ENCODE measurements at places on chromosomes 1 and 21.

GRCh38 chr1:233704170-233704897, 90.4 kb downstream of the KCNK1 start:
- no peak for DNase-seq

GRCh38 chr1:7386226-7387052, 384.7 kb upstream of the VAMP3 start:
- DNase-seq: no peak

- no peak for DNase-seq
These were observed 5.7 kb downstream of the IFI6 start for GRCh38 chr1:27666294-27666693.

GRCh38 chr1:153288634-153289275, 24.0 kb downstream of the PGLYRP3 start:
- DNase-seq: no peak

- no peak for DNase-seq
These were observed 23.8 kb upstream of the APP start for GRCh38 chr21:26194326-26194725.

DNA sequence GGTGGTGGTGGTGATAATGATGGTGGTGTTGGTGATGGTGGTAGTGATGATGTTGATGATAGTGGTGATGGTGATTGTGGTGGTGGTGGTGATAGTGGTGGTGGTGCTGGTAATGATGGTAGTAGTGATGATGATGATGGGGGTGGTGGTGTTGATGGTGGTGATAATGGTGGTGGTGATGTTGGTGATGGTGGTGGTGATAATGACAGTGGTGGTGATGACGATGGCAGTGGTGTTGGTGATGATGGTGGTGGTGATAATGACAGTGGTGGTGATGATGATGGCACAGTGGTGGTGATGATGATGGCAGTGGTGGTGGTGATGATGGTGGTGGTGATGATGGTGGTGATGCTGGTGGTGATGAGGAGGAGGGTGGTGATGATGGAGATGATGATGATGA, 7.0 kb upstream of the AJAP1 start:
- no peak for DNase-seq

GRCh38 chr1:200626853-200627534, 6.4 kb upstream of the KIF14 start:
- DNase-seq: no peak

- DNase-seq: no peak
These were observed 116.7 kb downstream of the XCL2 start for GRCh38 chr1:168427051-168427450.

DNA sequence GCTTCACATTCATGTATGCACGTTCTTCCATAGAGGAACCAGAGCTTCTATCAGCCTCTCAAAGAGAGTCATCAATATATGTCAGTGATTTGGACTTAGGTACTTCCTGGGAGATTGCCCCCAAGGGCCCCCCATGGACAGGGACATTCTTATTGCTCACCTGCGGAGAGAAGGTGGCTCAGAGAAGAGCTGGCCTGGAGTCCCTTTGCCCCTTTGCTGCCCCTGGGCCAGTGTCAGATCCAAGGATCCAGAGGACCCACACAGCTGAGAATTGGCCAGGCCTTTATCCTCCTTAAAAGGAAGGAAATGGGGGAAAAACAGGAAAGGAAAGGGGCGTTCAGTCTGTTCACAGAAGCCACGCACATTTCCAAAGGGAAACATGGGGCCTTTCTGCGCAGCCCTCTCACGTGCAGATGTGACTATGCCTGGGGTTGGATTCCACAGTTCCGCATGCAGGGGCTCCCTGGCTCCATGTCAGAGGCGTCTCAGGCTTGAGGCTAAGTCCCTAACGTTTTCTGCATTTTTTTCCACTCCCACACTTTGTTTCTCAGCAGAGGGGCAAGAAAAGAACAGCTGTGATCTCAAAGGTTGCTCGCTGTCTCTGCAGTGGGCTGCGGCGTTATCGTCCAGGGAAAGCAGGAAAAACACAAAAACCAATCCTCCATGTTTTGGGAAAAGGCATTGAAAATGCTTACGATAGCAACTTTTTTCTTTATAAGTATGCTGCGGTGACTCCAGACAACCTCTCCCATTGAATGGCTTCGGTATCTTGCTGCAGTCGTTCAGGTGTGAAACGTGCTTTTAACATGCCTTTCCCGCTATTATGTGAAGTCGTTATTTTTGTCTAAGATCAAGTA, 5.9 kb downstream of the C1orf226 start:
- DNase-seq: no peak

DNA sequence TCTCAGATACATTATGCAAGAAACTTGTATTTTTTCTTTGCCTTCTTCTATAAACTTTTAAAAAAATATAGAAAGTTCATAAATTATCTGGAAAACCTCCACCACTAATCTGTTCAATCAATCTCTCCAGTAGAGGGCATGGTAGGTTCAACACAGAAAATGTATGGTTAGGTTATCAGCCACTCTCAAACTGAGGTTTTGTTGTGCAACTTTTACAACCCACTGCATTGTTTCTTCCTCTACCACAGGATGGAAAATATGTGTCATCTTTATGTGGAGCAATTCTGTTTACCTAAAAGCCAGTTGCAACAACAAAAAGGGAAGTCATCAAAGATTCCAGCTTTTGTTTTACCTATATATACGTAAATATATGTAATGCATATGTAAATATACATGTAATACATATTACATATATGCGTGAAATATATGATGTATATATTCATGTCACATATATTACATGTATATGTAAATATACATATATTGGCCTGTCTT, 3.0 kb upstream of the RGS2 start:
- DNase-seq: no peak

DNA sequence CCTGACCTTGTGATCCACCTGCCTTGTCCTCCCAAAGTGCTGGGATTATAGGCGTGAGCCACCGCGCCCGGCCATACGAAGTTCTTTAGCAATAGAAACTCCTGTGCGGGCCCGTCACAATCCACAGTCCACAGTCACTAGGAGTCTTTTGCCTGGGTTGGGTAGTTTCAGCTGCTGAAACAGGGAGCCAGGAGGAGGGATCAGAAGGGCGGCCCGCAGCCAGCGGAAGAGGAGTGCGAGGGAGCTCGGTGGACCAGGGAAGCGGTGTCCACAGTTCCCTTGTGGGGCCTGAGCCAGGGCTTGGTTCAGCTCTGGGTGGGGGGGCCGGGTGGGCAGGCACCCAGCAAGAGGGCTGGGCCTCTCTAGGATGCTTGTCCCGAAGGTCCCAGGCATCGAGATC, 17.9 kb upstream of the HSPG2 start:
- DNase-seq: no peak

DNA sequence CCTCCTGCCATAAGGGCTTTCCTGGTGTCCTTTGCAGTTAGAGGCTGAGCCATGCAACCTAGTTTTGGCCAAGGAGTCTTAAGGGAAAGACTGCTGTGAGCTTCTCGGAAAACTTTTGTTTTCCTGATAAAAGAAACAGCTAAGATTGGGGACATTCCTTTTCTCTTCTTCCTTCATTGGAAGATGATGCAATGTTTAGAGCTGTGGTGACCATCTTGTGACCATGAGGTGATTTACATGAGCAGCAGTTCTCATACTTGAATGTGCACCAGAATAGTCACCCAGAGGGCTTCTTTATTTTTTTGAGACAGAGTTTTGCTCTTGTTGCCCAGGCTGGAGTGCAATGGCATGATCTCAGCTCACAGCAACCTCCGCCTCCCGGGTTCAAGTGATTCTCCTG, 20.4 kb upstream of the SMAP2 start:
- no peak for DNase-seq

GRCh38 chr1:214423045-214423444, 128.4 kb downstream of the PTPN14 start:
- no peak for DNase-seq

DNA sequence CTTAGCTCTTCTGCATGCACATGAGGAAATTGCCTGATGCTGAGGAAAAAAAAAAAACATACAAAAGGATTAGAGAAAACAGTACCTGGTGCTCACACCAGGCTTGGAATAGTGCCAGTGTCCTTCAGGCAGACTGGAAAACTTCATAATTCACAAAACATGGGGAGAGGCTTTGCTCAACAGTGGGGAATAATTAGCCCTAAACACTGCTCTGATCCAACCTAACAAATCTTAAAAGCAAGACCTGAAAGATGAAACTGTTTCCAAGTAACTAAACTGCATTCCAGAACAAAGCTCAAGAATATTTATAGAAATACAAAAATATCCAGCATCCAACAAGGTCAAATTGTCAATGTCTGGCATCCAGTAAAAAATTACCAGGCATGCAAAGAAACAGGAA, 124.8 kb downstream of the AK5 start:
- no peak for DNase-seq

- DNase-seq: no peak
These were observed 35.1 kb upstream of the RGS16 start for GRCh38 chr1:182639330-182639729.

GRCh38 chr1:66386712-66387111, 147.2 kb upstream of the SGIP1 start:
- no peak for DNase-seq

GRCh38 chr1:24768873-24769605, 23.8 kb downstream of the CLIC4 start:
- DNase-seq: no peak

DNA sequence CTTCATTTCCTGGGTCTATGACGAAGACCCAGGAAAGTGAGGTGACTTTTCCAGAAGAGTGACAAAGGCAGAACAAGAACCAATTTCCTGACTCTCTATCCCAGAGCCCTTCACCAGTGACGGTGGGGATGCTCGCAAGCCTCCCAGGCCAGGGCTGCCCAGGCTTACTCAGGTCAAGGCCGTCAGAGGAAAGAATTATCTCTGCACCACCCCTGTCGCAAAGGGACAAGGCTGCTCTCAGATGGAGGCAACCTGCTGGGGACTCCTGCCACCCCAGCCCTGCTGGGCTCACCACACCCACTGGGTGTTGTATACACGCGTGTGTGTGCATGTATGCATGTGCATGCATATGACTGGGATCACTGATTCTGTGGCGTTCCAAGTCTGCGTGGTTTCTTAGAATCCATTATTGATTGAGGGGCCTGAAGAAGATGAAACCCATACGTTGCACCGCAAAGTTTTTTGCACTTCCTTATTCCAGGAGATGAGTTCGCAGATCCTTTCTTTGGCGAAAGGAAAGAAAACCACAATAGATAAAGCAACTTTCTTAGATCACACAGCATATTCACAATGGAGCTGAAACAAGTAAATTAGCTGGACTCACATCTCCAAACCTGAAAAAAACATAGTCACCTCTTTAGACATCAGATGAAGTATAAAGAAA, 255.8 kb downstream of the RHOU start:
- no peak for DNase-seq

DNA sequence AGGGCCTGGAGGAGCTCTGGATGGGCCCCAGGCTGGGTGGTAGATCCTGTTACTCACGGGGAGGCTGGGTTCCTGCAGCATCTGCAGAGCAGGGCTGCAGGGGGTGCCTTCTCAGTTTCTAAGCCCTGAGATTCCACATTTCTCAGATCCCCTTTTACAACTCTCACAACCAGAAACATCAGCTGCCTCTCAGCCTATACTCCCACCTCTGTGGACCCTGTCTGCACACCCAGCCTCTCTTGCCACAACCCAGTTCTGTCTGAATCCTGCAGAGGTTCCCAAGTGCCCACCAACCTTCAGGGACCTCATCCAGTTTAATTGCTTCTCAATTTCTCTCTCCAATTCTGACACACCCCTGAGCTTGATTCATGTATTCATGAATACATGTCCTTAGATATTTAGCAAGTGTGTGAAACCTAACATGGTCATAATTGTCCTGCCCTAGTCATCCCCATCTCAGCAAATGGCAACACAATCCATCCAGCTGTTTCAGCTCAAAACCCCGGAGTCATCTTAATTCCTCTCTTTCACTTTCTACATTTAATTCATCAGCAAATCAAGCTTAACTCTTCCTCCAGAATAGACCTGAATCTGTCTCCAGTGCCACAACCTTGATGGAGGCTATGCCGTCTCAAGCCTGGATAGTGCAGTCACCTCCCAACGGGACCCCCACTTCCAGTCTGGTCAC, 57.0 kb upstream of the NEK2 start:
- no peak for DNase-seq

GRCh38 chr1:200895801-200896530, 1.3 kb downstream of the INAVA start:
- DNase-seq: no peak

DNA sequence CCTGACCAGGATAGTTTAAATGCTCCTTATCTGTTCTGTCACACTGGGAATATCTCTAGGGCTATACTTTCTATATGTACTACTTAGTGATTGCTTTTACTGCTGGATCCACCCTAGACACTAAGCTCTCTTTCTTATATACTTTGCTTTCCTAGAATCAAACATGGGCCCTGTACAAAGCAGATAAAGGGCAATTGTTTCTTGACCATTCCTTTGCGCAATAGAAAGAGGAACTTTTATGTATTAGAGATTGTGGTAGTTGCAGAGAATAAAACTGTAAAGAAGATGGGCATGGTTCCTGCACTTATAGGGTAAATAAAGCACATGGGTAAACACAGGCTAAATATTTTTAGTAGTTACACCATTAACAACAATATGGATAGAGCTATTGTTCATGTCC, 58.8 kb downstream of the ATP6V1G3 start:
- DNase-seq: no peak

DNA sequence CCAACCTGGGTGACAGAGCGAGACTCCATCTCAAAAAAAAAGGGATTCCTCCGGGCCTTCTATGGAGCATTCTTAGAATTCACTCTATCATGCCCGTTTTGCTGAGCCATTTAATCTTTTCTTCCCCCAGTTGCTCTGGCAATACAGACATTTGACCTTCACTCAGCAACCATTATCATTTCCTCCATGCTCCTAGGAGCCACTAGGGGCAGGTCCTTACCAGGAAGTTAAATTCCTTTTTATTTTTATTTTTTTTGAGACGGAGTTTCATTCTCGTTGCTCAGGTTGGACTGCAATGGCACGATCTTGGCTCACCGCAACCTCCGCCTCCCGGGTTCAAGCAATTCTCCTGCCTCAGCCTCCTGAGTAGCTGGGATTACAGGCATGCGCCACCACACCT, 9.7 kb upstream of the CGN start:
- DNase-seq: no peak

GRCh38 chr1:37306461-37306860, 167.9 kb upstream of the ZC3H12A start:
- no peak for DNase-seq

GRCh38 chr1:184535191-184535970, 148.6 kb downstream of the C1orf21 start:
- no peak for DNase-seq

DNA sequence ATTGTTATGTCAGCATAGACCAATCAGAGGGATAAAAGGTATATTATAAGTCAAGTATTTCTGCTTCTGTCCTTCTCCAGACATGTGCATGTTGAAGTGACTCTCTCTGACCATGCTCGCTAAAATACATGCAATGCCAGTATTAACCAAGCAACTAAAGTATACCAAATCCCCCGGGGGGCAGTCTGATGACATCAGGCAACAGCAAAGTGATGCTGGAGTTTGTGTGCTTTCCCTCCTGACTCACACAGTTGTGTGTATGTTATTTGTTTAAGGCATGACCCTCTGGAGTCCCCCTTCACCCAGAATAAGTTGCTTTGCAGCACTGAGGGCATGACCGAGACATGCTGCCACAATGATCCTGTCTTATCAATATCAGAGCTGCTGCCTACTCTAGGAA, 2.1 kb downstream of the BRINP2 start:
- DNase-seq: no peak

GRCh38 chr1:165875171-165875570, 47.8 kb downstream of the UCK2 start:
- DNase-seq: no peak
